NCI-H2081 treated with DMSO at 0.1 percent for 48 hours (cell line): ENCODE measurements at places on chromosomes 3 and 15.

GRCh38 chr3:190038050-190038933, 82.4 kb downstream of the P3H2 start:
- DNase-seq, result no peak

GRCh38 chr3:126654571-126655383, at the start of gene TXNRD3:
Gene TXNRD3, minus strand, starts transcription at chr3:126655124.
- peak; percentile 33 for DNase-seq

DNA sequence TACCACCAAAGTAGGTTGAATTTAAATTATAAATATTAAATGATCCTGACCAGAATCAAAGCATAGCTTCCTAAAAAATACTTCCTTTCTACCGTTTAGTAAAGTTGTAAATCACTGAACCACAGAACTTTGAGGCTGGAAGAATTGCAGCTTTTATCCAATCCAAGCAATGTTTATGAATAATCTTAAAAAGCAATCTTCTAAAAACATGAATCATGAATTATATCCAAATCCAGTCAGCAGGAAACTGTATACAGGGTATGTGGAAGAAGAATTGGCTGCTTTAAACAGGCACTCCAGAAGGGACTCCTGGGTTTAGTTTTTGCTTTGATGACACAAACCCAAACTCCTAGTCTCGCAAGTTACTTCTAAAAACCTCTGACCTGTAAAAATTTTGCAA, 30.2 kb downstream of the HEG1 start:
- DNase-seq, result no peak

GRCh38 chr3:140585828-140586227, 92.0 kb upstream of the TRIM42 start:
- no peak for DNase-seq

- no peak for DNase-seq
These were observed 82.5 kb downstream of the KLF13 start for GRCh38 chr15:31409171-31409570.

- DNase-seq, result no peak
These were observed 12.6 kb upstream of the ALAS1 start for GRCh38 chr3:52185311-52185710.

- no peak for DNase-seq
These were observed 30.3 kb upstream of the CMC1 start for GRCh38 chr3:28210968-28211713.

DNA sequence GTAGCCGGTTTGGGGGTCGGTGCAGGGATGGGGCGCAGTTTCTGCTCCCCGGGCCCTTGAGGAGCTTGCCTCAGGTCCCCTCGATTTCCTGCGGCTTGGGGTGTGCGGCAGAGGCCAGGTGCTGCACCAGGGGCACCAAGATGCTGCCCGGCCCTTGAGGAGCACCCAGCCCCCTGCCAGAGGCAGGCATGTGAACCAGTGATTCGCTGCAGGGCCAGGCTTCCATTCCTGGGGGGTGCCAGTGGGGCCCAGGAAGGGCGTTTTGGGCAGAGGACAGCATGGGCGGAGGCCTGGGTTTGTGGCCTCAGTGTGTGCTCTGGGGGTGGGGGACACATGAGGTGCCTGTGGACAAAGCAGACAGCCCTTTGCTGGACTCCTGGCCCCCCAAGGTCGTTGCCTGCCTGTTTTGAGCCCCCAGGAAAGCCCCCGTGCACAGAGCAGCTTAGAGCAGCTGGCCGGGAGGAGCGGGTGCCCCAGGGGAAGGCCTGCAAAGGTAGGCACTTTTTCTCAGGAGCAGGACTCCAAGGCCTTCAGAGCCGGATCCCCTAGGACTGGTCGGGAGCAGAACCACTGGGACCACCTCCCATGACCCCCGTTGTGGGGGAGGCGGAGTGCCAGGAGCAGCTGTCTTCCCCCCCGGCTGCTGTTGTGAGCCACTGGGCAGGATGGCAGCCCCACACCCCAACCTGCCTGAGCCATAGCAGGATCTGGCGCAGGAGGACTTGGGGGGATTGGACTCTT, 1.6 kb downstream of the PLXNA1 start:
- no peak for DNase-seq
